ENCODE measurements at places on chromosomes 4 and X. TPM values are rescaled to one million over a fixed set of nuclear protein-coding genes. Genes with fewer than 3 reads are reported as not detected.

Gene LIMCH1
- total RNA-seq, result 17.2 TPM

Gene MAGEB17
- not detected for total RNA-seq

Gene C1QTNF7
- not detected for total RNA-seq

Gene GAR1
- 9.9 TPM for total RNA-seq

Gene GYG2
- 71.4 TPM for total RNA-seq

DNA sequence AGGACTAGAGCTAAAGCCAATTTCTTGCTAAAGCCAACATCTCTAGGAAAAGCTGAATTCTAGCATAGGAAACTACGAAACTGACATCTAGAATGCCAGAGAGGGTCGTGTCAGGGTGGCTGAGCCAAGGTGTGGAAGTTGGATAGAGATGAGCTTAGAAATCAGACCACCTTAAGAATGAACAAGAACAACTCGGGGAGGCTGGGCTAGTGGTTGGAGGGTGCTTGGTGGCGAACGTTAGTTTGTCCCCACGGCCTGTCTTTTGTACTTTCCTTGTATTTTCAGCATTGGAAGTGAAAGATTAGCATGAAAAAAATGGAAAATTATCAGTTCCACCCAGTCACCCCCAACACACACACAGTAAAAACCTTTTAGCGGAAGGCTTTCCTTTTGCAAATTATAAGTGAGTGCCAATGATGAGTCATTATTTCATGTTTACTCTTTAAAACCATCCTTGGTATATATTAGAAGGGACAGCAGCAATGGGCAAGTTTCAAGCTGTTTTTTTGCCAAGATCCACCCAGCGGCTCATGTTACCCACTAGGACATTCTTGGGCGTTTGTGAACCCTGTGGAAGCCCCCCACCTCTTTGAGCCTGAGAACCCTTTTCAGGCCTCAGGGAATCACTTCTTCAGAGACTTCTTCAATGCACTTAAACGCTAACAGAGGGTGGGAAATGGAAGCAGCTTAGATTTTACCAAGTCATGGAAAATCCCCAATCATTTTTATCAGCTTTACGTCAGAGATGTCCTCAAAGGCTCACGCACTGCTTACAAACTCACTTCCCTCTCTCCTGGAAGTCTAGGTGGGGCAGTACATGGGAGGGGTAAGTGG is 4.9 kb upstream of the PPEF1 start:
- no peak for DNase-seq

DNA sequence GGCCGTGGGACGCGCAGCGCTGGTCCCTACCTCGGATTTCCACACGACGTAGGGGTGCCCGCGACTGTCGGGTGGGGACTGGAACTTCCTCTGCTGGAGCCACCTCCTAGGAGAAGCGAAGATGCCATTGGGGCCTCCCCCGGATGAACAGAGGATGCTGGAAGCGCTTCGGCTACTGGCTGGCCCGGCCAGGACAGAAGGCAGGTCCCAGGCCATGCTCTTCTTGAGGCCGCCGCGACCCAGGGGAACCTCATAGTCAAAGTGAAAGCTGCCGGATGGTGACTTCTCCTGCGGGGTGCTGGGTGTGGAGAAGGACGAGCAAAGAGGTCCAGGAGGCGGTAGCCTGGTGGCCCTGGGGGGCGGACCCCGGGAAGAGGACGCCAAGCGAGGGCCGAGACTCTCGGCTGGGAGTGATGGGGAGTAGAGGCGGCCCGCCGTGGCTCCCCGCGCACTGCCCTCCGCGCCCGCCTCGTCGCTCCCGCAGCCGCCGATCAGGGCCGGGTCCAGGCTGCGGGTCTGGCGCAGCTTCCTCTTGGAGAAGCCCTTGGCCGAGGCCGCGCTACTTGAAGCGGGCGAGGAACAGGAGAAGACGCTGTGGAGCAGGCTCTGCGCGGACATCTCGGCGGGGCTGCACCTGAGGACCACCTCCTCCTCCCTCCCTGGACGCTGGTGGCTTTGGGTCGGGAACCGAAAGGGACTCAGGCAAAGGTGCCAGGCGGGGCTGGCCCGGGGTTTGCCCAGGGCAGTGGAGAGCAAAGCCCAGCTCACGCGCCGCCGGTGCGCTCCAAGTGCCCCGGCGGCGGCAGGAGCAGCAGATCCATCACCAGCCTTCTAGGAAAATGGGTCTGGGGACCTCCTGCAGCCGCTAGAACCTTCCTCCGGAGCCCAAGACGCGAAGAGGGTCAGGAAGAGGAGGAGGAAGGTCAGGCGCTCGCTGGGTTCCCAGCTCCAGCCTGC is 1.2 kb downstream of the ARHGAP6 start:
- no peak for DNase-seq

GRCh38 chr4:54359919-54360650 is 131.0 kb downstream of the PDGFRA start:
- DNase-seq, result no peak

DNA sequence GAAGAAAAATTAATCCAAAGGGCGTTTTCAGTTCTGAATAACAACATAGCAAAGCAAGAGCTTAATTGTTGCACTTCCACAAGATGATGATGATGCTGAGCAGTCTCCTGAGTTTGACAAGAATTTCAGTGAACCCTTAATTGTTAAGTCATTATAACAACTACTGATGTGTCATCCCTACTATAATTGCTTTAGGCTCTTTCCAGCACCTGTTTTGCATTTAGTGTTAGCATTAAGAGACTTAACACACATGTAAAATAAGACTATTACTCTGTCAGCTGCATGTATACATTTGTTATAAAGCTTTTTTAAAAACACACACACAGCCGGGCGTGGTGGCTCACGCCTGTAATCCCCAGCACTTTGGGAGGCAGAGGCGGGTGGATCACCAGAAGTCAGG is 37.9 kb upstream of the GALNT7 start:
- no peak for DNase-seq

- no peak for DNase-seq
Measured at GRCh38 chr4:32932156-32932555, 2212.0 kb downstream of the PCDH7 start.

DNA sequence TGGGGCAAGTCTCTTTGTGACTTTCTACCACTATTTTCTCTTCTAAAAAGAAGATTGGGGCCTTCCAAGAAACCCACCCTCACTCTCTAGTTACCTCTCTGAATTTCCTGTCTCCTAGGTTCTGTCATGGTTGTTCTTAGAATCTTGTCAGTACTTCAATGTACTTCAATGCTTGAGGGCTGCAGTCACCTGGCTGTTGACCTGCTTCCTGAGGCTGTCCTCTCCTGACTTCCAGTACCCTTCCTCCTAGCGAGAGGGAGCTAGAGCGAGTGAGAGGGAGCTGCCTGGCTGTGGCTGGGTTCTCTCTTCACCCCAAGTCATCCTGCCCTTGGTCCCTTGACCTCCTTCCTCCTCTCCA is 17.7 kb downstream of the CD99L2 start:
- no peak for DNase-seq

DNA sequence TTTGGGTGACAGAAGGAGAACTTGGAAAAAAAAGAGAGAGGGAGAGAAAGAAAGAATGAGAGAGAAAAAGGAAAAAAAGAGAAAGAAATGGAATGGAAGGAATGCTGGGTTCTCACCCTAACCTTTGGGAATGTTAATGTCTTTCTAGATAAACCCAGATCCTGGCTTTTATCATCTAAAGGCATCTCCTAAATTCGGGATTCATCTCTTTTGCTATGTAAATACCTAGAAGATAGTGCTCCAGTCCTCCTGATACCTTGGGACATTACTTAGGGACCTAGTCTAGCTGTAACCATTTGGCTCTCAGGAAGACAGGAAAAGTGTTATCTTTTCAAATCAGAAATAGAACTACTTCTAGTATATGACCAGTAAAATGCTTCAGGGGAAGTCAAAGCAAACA is 15.8 kb upstream of the SPCS3 start:
- no peak for DNase-seq

DNA sequence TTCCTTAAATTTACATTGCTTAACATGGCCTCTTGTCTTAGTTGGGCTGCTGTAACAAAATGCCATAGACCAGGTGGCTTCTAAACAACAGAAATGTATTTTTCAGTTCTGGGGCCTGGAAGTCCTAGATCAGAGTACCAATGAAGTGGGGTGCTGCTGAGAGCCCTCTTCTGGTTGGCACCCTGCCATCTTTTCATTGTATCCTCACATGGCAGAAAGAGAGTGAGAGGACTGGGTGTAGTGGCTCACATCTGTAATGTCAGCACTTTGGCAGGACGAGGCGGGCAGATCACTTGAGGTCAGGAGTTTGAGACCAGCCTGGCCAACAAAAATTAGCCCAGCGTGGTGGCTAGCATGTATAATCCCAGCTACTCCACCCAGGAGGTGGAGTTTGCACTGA is 12.0 kb upstream of the KLB start:
- DNase-seq, result no peak

GRCh38 chrX:121221322-121221977 is 174.0 kb downstream of the GLUD2 start:
- DNase-seq, result no peak

DNA sequence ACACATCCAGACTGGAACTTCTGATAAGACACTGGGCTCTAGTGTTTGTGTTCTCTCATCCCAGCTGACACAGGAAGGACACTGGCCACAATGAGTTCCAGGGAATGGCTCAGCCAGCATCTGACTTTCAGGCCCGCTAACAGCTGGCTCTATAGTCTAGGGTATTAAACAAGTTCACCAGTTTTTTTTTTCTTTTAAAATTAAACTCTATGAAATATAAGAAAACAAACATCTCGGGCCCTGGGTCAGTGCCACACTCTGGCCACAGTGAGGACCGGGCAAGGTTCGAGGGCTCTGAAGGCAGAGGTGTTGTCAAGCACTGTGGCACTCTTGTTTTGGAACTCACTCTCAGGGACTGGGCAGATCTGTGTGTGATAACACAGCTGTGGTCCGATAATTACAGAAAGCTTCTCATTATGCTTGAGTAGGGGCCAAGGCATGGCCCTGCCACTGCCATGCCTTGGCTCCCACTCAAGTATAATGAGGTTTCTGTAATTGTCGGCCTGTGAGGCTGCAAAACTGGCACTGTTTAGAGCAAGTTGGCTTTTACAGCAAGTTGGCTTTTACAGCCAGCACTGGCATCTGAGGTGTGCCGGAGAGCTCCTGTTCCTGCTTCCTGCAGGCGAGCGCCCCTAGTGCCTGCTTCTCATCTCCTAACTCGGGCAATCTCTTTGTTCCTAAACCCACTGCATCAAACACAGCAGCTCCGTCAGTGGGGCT is 62.8 kb downstream of the PPP1R2C start:
- DNase-seq, result peak; percentile 29

DNA sequence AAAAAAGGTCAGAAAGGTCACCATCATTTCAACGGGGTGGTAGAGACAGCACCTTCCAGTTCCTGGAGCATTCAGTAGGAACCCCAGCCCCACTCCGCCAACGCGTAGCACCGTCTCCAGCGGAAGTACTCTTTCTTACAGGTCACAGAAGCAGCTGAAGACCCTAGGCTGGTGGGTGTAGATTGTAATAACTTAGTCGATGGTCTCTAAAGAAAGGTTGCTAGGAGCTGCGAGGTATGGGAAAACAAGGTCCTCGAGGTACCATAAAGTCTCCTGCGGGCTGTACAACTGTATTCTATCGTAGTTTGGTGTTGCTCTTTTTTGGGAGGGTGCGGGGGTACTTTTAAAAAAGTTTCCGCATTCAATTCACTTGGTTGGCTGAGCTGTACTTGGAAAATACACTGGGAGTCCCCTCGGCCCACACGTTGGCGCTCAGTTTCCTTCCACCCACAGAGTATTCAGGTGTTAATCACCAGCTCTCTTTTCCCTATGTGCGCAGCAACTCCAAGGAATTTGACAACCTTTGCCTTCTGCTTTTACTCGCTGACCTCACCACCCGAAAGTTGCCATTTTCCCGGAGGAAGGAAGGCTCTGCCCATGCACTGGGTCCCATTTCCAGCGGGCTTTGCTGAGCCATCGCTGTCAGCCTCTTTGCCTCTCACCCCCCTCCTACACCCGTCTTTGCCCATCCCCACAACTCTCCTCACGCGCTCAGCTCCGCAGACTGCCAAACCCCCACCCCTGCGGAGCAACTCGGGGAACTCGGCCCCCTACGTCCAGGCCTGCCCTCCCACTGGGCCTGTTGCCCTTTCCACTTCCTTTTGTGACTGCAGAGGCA is 4.8 kb upstream of the SOX3 start:
- no peak for DNase-seq
